Amniotic epithelial cell (primary cell): ENCODE measurements at places on chromosomes 1 and 21.

GRCh38 chr1:193211539-193211938 is 25.1 kb upstream of the B3GALT2 start:
- peak; percentile 73 for DNase-seq

DNA sequence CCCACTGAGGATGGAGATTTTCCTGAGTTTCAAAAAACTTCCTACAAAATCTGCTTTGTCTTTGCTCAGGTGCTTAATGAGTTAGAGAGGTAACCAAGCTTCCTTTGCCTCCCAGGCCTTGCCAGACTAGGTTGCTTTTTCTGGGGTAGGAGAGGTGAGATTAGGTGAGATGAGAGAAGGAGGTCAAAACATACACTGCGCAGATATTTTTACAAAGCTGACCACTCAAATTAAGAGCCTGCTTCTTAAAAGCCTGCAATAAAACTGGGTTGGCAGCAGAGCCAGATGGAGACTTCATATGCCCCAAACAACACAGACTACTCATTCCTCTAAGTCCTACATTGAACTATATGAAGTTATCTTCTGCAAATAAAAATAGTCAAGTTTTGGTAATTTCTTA is 352.5 kb downstream of the NUF2 start:
- DNase-seq, result no peak

GRCh38 chr1:110294308-110294707 is 44.9 kb upstream of the RBM15 start:
- DNase-seq, result no peak

DNA sequence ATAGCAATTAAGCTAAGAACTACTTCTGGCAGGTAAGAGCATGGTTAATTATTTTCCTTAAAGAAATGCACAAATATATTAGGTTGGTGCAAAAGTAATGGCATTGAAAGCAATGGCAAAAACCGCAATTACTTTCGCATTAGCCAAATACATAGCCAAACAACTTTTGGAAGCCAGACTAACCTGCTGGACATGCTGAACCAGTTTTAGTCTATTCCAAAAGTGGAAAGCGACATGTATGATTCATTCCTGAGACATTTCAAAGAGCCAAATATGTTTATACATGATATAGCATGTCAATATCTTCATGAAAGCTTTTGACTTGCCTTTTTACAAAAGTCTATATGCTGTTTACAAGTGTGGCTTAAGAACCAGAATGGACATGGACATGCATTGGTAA is 23.4 kb upstream of the DR1 start:
- no peak for DNase-seq

- no peak for DNase-seq
These were observed 230.9 kb downstream of the DUSP10 start for GRCh38 chr1:221510793-221511503.

GRCh38 chr1:1604374-1605033 is 4.6 kb upstream of the FNDC10 start:
- DNase-seq, result no peak

GRCh38 chr1:25505656-25506385 is 37.6 kb upstream of the LDLRAP1 start:
- no peak for DNase-seq

GRCh38 chr1:10022656-10023055 is 10.1 kb upstream of the UBE4B start:
- no peak for DNase-seq

DNA sequence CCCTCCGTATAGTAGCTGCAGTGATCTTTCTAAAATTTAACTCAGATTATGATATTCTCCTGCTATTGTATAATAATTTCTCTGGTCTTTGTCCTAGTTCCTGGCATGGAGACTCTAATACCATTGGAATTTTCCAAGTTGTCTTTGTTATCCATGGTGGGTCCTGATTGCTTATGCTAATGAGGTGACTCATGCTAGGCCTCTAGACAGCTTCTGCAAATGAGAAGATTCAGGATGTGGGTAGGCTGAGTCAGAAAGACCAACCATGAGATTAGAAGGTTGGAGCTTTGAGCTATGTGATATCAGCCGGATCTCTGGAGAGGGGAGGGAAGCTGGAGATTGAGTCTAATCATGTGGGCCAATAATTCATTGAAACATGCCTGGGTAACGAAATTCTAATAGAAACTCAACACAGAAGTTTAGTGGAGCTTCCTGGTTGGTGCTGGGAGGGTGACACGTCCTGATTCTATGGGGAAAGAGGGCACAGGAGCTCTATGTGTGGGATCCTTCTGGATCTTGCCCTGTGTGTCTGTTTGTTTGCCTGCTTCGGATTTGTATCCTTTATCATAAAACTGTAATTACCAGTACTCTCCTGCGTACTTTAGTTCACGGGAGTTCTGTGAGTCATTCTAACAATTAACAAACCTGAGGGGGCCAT is 73.2 kb upstream of the CNIH3 start:
- DNase-seq, result peak; percentile 99

DNA sequence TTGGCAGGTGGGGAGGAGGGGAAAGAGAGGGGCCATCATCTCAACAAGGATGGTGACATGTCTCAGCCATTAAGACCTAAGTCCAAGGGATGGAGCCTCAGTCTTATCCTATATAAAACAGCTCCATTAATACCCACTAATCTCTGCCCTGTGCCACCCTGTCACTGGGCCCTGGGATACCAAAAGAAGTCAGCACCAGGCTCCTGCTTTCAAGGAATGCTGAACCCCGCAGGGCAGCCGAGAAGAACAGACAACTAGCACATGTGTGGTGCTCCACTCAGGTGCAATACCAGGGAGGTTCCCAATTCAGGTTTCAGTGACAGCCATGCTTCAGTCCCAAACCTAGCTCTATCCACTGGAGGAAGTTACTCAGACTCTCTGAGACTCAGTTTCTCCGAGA is 128.4 kb downstream of the GRIK3 start:
- DNase-seq, result no peak
